ENCODE measurements at places on chromosomes 13 and 19. TPM values are rescaled to one million over a fixed set of nuclear protein-coding genes. Genes with fewer than 3 reads are reported as not detected.

Gene MYH14
- total RNA-seq: 10.2 TPM

GRCh38 chr19:1833540-1833939 lies 14.7 kb downstream of the REXO1 start:
- DNase-seq: no peak

DNA sequence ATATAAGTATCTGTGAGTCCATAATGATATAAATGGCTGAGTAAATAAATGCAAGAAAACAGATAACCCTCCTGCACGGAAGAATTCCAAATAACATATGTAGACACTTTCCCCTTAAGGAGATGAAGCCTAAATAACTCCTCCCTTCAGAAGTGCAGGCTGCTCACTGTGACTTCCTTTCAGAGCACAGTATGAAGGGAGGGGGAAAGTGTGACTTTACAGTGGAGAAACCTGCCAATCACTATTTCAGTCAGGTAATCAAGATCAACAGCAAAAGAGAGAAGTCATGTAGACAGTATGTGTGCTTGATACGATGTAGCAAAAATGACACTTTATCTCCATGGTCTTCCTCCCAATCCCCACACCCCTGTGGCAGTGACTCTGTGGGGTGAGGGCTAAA lies 7.1 kb downstream of the GGACT start:
- no peak for DNase-seq

GRCh38 chr19:33434069-33434885 lies 60.8 kb downstream of the CEBPG start:
- DNase-seq: peak; percentile 61

GRCh38 chr13:68715651-68716050 lies 1392.0 kb upstream of the ATXN8OS start:
- DNase-seq: no peak

Data from chondrocyte (in vitro differentiated cells).